Stimulated activated CD8-positive, alpha-beta memory T cell treated with anti-CD3 and anti-CD28 coated beads, Interleukin-12 subunit alpha, Interleukin-12 subunit beta, amount 100 ng/mL, for 4 hours (primary cell): ENCODE measurements at places on chromosomes 5 and 9.

- DNase-seq = no peak
Observed at GRCh38 chr9:21800931-21801682, 1.3 kb upstream of the MTAP start.

DNA sequence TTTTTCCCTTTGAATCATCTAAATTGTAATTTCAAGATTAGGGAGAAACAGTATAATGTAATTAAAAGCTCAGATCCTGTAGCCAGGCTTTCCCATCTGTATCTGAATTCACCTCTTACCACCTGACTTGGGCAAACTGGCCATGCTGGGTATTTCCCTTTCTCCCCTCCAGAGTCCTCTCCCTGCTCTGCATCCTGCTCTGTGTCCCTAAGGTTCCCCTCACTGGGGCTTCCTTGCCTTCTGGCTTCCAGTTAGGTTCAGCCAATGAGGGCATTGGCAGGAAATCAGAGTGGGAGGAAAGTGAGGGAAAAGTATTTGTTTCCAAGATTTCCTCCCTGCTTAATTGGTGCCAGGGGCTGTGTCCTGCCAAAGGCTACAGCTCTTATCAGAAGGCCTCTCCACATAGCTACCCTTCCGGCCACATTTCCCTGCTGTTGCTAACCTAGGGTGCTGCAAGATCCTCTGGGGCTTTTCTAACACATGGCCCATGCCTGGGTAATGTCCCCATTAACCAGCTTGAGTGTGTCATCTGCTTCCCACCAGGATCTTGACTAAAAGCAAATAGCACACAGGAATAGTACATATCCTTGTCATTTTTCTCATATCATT lies 51.0 kb upstream of the MPDZ start:
- no peak for DNase-seq

DNA sequence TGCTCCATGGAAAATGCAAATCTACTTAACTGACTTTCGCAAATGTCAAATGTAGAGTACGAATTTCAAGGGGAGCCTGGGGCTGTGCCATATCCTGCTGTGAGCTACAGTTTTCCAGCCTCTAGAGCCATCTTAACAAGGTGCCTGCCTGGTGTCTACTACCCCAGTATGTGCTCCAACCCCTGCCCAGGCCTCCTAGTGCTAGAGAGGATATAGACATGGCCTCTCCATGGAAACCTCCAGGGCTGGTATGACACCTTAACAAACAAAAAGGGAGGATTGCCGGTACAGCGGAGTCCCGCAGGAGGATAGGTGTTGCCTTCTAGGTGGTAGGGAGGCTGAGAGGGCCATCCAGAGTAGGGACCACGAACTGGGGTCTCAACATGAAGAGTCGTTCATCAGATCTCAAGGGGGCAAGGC lies 13.6 kb upstream of the IL3 start:
- no peak for DNase-seq

DNA sequence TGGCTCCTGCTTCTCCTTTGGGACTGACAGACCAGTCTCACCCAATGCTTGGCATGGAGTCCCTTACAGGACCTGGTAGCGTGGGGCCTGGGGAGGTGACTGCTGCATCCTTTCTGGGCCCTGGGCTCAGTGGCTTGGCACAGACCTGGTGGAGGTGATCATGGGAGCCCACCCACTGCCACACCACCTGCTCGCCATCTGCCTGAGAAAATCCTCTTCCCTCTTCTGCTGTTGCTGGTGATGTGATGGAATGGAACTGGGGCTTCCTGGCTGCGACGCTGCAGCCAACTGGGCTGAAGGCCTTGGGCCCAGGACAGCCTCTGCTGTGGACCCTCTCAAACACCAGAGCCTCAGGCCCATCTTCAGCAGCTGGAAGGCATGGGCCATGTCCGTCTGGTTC lies 122.5 kb upstream of the PANK3 start:
- DNase-seq = no peak

DNA sequence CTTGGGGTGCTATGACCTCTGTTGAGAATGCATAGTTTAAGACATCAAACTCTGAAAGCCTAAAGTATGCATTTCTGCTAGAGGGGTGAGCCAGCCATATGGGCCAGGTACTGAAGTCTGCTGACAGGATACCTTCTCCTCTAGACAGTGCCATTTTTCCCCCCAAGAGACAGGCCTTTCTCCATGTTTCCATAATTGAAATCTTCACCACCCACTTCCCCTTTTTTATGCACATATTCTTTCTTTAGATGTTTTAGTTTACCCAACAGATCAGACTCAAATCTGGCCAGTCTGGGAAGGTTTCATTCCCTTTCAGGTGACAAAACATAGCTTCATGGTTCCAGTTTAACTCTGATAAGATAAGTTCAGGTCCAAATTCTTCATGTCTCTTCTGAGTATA lies 212.8 kb downstream of the ADCY2 start:
- no peak for DNase-seq

- no peak for DNase-seq
Observed at GRCh38 chr5:67153292-67153691, 43.3 kb downstream of the CD180 start.

DNA sequence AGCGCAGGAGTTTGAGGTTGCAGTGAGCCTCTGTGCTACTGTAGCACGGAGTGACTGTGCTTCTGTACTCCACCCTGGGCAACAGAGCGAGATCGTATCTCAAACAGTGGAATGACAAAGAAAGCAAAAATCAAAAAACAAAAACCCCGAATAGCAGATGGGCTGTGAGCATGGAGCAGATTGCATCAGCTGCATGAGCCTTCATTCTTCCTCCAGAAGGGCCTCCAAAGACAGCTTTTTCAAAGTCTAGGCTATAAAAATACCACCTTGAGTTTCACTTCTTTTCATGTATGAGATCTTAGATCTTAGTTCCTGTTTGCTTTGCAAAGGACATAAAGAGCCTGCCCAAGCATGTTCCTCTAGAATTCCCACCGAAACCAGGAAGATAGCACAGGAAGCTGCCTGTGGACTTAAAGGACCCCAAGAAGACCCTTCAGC lies 15.0 kb upstream of the HSPB3 start:
- DNase-seq = no peak

DNA sequence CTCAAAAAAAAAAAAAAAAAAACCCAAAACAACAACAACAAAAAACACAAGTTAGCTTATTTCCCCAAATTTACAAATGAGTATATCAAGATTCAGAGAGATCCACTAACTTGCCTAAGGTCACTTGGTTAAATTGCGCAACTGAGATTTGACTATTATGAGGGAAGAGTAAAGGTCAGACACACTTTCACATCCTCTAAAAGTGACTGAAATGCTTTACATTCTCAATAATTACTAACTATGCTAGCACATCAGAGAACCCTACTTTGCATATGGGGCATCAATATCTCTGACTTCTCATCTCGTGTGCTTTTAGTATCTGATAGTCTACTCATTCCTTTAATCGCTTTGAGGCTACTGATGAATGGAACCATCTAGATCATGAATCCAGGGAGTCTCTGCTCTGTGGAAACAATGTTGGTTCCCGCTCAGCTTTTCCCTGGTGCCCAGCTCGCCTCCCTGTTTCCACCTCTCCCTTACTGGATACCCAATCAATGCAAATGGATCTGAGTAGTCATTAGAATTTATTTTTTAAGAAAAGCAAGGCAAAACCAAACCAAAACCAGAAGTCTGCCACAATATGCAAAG lies 182.1 kb upstream of the TRIM32 start:
- no peak for DNase-seq
